Stimulated activated naive CD4-positive, alpha-beta T cell (primary cell): ENCODE measurements at places on chromosomes 16 and 17.

- DNase-seq, result no peak
These were observed 215.9 kb downstream of the RPTOR start for GRCh38 chr17:80760511-80760911.

DNA sequence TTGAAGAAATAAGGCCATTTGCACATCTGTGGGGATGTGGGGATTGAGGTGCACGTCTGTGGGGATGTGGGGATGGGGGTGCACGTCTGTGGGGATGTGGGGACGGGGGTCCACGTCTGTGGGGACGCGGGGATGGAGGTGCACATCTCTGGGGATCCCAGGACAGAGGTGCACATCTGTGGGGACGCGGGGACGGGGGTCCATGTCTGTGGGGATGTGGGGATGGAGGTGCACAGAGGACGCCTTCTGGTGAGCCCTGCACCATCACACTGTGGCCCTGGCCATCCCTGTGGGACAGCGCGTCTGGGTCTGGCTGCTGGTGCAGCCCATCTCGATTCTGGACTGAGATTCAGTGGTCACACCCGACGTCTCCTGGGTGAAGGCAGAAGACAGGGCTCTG lies 161.4 kb downstream of the LAT start:
- DNase-seq, result no peak

DNA sequence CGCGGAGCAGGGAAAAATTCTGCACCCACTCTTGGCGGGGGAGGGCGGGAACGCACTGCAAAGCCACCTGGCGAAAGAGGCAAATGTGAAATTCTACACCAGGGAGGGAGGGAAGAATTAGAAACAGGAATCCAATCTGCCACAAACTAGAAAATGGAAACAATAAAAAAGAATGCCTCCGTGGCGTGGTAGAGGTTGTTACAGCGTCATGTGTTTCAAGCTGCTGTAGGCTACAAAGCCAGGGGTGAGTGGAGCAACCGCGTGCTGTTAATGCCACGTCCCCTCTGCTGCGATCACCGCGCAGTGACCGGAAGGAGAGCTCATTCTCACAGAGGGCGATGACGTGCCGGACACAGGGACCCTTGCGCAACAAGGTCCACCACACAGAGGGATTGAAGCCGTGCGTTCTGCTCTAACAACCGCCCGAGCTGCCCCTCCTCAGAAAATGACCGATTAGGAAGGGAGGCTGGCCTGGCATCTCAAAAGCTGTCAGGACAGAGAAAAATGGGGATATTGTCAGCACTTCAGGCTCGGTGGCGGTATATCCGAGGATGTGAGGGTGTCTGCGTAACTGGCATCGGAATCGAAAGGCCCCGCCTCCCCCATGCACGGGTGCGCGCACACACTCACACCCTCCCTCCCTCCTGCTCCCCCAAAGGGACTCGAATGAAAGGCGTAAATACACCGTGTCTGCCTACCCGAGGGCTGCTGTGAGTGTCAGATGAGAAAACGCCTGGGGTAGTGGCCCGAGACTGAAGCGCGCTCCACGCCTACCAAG lies 70.8 kb upstream of the TNRC6C start:
- DNase-seq, result peak; percentile 78

DNA sequence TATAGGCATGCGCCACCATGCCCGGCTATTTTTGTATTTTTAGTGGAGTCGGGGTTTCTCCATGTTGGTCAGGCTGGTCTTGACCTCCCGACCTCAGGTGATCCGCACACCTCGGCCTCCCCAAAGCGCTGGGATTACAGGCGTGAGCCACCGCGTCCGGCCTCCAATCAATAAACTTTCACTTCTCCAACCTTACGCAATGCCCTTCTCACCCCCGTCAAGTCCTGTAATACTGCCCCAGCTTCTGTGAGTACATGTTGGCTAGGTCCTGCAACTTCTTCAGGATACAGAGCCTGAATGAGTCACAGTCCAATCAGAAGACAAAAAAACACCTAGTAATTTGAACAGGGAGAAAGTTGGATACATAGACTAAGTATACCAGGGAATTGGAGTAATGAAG lies 47.1 kb upstream of the PHOSPHO1 start:
- DNase-seq, result no peak

GRCh38 chr17:74387365-74388218 lies 20.3 kb downstream of the GPR142 start:
- no peak for DNase-seq

DNA sequence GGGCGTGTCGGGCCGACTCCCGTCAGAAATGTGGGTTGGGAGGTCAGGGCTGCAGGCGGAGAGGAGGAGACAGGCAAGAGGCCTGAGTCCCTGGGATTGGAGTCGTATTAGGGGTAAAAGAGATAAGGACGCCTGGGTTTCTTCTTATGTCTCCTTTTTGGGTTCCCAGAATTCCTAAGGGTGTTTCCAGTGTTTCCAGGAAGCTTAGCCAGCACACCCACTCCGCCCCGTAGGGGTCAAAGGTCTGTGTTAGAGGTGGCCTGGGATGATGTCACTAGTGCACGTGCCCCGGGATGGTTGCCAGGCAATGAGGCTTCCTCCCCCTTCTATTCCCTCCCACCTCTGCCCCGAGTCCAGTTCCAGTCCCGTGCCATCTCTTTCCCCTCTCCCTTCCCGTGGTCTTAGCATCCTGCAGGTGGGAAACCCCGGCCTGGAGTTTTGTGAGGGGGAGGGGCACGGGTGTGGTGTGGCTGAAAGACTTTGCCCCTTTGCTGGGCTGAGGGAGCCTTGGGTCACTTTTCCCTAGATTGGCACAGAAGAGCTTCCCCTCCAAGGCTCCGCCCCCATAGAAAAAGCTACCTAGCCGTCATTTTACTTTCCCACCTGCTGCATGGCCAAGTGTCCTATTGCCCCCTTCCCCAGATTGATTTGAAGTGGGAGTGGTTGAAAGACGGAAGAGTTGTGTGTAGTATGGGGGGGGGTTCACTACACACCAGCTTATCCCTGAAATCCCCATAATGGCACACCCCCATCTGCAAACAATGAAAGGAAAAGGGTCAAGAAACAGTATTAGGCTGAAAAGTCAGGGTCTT lies 2.8 kb downstream of the KDM6B start:
- DNase-seq, result peak; percentile 59

GRCh38 chr17:30256756-30257506 lies 21.4 kb upstream of the SLC6A4 start:
- no peak for DNase-seq

GRCh38 chr17:60390925-60391470 lies 935 bp downstream of the USP32 start:
- peak; percentile 18 for DNase-seq

- peak; percentile 50 for DNase-seq
These were observed 565 bp downstream of the WDR45B start for GRCh38 chr17:82647593-82648164.

- DNase-seq, result no peak
These were observed 8.3 kb upstream of the CDH3 start for GRCh38 chr16:68636818-68637217.

- no peak for DNase-seq
These were observed 436 bp downstream of the PHB1 start for GRCh38 chr17:49414271-49414621.

DNA sequence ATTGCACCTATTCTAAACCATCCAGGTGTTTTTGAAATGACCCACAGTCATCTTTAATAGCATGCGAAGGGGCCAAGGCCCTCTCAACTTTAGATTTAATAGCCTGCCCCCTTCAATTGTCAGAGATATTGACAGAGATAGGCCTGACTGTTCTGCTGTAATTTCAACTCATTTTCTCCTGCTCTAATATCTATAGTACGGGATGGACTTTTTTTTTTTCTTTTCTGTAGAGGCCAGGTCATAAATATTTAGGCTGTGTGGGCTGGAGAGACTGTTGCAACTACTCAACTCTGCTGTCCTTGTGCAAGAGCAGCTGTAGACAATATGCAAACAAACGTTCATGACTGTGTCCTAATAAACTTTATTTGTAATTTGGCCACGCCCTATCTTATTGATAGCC lies 24.7 kb upstream of the KRT20 start:
- no peak for DNase-seq

GRCh38 chr16:75787440-75787839 lies 61.1 kb upstream of the CPHXL start:
- no peak for DNase-seq

DNA sequence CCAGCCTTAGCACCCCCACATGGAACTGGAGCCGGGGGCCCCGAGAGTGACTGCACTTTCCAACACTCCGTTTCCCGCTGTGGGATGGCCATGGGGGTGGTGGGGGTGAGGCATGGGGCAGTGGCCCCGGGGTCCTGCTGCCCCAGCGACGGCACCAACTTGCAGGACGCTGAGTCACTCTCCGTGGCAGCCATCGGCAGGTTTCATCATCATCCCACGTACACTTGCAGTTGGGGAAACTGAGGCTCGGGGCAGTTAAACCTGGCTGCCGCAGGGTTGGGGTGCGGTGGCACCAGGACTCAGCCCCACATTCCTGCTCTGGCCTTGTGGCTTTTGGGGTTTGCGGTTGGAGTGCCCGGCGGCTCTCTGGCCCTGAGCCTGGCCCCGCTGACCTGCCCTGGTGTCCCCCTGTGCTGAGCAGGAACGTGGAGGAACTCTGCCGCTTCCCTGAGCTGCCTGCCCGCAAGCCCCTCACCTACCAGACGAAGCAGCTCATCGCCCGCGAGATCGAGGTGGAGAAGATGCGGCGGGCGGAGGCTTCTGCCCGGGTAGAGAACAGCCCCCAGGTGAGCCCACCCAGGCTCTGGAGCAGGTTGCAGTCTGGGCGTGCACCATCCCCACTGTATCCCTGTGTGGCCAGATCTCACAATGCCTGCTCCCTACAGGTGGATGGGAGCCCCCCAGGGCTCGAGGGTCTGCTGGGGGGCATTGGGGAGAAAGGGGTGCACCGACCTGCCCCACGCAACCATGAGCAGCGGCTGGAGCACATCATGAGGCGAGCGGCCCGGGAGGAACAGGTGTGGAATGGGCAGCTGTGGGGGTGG lies 4.0 kb downstream of the GNG13 start:
- DNase-seq, result no peak

- no peak for DNase-seq
These were observed 25.8 kb downstream of the PEMT start for GRCh38 chr17:17565471-17566339.

- peak; percentile 60 for DNase-seq
These were observed 8.3 kb downstream of the MRPL28 start for GRCh38 chr16:361872-362701.

DNA sequence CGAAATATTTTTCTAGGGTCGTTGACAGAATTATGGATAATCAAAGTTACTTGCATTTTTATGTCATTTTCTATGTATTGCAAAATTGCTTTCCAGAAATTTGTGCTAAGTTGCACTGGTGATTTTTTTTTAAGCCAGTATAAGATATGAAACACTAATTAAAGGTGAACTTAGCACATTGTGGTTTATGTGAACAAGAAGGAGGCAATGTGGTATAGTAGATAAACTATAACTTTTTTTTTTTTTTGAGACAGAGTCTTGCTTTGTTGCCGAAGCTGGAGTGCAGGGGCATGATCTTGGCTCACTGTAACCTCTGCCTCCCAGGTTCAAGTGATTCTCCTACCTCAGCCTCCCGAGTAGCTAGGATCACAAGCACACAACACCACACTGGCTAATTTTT lies 13.2 kb downstream of the DGKE start:
- DNase-seq, result no peak

- DNase-seq, result no peak
These were observed 20.4 kb downstream of the CA4 start for GRCh38 chr17:60169921-60170817.

GRCh38 chr16:1332618-1333148 lies 762 bp upstream of the BAIAP3 start:
- DNase-seq, result no peak

GRCh38 chr17:7684851-7685532 lies 2.3 kb downstream of the TP53 start:
- no peak for DNase-seq

- DNase-seq, result no peak
These were observed 63.9 kb downstream of the RTN4RL1 start for GRCh38 chr17:1961189-1961588.

- no peak for DNase-seq
These were observed 90.9 kb upstream of the BCAR1 start for GRCh38 chr16:75342308-75342811.

DNA sequence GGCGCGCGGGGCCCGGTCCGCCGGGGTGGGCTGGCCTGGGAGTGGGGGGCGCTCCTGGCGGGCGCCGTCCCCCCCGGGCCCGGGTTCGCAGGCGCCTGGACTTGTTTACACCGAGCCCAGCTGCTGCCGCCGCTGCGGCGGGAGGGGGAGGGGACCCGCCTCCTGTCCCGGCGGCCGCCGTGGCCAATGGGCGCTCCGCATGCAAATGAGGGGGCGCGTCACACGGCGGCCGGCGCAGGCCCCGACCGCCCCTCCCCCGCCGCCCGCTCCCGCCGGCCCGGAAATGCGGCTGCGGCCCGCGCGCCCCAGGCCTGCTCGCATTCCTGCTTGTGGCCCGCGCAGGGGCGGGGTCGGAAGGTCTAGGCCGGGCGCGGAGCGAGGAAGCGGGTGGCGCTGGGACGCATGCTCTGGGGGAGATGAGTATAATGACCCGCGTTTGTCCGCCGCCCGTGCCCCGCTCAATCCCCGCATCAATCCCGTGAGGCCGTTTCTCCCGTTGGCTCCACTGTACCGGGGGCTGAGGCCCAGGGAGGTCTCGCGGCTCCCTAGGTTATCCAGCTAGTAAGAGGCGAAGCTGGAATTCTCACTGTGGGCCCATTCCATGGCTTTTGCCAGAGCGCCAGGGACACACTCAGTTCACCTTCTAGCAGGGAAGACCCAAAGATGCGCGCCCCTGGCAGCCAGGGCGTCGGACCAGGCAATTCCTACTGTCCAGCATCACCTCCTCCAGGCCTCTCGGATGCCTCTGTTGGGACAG lies at the start of gene YPEL3:
TSS of gene YPEL3 (minus strand) at position 109 of the 757 bp plus-strand sequence. CDS start 731 bp downstream, outside the sequence.
- peak; percentile 86 for DNase-seq
